SW480 (cell line): ENCODE measurements at places on chromosomes 6 and 20.
A peak's percentile ranks its signal among the peaks of the same experiment; 100 is the strongest.

DNA sequence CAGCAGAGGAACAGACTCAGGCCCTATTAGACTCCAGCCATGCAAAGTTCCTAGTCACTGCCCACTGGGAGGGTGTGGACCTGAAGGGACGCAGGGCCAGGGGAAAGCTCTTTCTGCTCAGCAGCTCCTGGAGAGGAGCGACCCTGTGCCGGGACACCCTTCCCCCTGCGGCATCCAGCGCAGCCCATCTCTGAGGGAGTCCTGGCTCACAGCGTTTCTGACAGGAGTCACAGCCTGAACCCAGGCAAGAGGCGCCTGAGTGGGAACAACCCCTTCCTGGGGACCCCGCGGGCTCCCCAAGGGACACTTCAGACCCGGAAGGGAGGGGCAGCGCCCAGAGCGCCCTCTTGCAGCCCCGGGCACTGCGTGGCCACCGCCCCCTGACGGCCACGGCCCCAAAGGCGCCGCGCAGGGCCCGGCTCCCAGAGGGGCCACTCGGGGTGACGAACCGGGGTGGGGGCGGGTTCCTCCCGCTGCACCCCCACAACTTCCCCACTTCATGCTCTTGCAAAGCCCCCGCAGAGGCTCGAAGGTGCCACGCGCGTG is 862 bp downstream of the UCKL1 start:
- DNase-seq, result peak; percentile 49

GRCh38 chr6:73766040-73766439 is 70.0 kb downstream of the CD109 start:
- DNase-seq, result no peak

- DNase-seq, result no peak
These were observed 705 bp upstream of the UTRN start for GRCh38 chr6:144284478-144284782.

- DNase-seq, result peak; percentile 55
These were observed 637 bp upstream of the HIVEP2 start for GRCh38 chr6:142945446-142946180.
